ENCODE measurements at places on chromosomes 2 and 18.

DNA sequence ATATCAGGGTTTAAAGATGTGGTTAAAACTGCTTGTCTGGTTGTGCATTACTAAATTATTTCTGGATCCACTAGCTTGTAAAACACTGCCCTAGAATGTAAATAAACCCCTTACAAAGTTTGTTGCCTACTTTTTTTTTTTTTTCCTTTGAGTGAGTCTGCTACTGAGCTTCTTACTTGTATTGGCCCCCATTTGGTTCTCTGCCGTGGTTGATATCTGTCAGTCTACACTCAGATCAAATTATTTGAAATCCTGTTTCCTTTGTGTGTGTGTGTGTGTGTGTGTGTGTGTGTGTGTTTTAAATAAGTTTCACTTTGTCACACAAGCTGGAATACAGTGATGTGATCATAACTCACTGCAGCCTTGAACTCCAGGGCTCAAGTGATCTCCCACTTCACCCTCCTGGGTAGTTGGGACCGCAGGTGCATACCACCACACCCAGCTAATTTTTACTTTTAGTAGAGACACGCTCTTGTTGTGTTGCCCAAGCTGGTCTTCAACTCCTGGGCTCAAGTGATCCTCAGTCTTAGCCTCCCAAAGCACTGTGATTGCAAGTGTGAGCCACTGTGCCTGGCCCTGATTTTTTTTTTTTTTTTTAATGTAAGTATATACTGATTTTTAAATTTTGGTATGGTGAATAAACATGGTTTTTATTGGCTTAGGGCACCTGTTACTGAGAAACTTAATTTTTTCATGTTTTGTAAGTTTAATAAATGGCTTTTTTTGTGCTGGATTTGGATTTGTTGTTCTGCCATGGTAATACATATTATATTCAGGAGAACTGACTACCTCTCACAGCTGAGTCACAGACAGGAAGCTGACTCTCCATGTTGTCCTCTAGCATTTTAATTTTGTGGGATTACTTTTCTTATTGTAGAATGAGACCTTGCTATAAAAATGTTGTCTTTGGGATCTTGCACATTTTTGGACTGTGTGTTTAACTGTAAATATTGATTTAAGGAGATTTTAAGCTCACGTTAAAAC is 48.5 kb downstream of the MAP4K4 start:
- DNase-seq, result no peak

- DNase-seq, result no peak
Observed at GRCh38 chr2:241110089-241110606, 8.1 kb upstream of the MTERF4 start.

DNA sequence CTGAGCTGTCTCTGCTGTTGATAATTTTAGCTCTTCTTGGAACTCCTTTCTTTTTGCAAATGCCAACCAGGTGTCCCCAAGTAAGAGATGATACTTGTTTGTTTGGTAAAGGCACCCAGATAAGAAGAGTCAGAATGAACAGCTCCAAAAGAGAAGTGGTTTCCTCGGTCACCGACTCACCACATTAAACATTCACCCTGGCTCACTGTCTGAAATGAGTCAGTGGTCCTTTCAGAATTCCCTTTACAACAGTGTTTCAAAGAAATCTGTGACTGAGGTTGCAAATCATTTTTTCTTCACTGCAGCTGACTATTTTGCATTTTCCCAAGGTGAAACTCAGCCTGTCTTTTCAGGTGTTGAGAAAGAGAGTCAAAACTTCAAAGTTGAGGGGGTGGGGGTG is 16.2 kb upstream of the CXCR4 start:
- peak; percentile 88 for DNase-seq

DNA sequence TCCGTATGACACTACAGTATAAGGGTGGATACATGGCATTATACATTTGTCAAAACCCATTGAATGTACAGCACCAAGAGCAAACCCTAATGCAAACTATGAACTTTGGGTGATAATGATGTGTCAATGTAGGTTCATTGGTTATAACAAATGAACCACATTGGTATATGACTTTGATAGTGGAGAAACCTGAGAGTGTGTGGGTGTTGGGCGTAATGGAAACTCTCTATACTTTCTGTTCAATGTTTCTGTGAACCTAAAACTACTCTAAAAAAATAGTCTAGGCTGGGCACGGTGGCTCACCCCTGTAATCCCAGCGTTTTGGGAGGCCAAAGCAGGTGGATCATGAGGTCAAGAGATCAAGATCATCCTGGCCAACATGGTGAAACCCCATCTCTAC is 6.5 kb upstream of the ACTG2 start:
- DNase-seq, result no peak

DNA sequence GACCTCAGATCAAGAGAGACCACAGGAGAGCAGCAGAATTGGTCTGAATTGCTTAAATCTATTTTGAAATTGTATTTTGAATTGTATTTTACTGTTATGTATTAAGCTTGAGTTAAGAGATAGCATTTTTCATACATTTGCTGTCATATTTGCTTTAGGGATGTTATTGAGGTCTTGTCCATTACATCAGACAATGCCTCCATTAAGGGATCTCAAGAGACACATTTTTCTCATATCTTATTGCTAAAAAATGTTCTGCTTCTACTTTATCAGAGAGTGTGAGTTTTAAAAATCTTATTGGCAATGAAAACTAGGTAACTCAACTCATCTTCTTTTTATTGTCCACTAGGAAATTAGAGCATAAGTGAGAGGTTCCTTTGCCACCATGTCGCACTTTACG is 66.8 kb upstream of the CTAGE1 start:
- no peak for DNase-seq

DNA sequence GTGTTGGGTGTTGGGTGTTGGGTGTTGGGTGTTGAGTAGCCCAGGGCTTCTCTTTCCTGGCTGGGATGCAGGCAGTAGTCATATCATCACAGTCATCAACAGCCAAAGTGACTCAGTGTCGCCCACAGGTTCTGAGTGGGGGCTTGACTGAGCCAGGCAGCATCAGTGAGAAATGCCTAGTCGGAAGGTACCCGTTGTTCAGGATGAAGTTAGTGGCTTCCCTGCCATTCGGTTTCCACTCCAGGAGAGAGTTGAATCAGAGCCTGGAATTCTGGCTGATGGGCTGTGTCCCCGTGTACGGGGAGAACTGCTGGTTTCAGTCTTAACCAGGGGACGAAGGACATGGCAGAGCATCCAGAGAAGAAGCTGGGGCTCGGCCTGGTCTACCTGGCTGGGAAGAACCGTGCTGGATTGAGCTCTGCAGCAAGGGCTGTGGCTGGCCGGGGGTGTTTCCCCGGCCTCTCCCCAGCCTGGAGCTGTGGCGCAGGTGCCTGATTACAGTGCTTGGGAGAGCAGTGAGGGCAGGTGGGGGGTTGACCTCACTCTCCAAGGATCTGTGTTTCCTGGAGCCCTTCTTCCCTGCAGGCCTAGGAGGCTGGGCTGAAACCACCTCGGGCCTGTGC is 49.4 kb downstream of the AGAP1 start:
- no peak for DNase-seq

GRCh38 chr2:9115229-9115628 is 91.4 kb upstream of the ASAP2 start:
- DNase-seq, result no peak

GRCh38 chr2:60251247-60251646 is 302.2 kb downstream of the BCL11A start:
- no peak for DNase-seq

GRCh38 chr18:35620765-35621164 is 39.2 kb downstream of the GALNT1 start:
- no peak for DNase-seq

- no peak for DNase-seq
Observed at GRCh38 chr2:3034396-3034795, 343.2 kb downstream of the EIPR1 start.

DNA sequence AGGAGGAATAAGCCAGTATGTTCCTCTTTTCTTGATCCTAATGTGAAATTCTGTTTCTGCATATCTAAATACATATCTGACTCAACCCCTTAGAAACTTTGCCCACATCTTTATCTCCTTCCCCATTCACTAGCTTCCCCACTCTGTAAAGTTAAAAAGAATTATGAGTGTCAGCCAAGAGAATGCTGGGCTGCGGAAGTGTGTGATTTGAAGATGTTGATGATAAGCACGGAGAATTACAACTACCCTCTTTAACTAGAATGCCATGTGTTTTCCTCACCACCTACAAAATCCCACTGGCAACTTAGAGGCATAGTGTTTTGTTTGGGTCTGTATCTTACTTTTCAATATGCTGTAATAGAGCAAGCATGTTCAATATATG is 490.4 kb upstream of the FANCL start:
- DNase-seq, result no peak

GRCh38 chr2:108587621-108588020 is 53.4 kb downstream of the LIMS1 start:
- DNase-seq, result no peak

DNA sequence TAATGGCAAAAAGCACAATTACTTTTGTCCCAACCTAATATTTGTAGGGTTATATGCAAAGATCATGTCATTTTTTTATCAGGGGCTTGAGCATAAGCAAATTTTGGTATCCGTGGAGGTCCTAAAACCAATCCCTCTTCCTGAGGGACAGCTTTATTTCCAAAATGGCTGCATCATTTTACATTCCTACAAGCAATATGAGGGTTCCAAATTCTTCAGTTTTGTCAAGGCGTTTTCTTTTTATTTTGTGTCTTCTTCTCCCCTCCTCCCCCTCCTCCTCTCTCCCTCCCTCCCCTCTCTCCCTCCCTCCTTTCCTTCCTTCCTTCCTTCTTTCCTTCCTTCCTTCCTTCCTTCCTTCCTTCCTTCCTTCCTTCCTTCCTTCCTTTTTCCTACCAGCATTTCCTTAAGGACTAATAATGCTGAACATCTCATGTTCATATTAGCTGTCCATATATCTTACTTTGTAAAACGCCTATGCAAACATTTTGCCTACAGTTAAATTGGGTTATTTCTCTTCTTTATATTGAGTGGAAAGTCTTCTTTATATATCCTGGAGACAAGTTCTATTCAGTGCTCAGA is 881.8 kb downstream of the DCDC2C start:
- DNase-seq, result no peak

- no peak for DNase-seq
Observed at GRCh38 chr2:210568108-210568507, 11.7 kb downstream of the CPS1 start.

- DNase-seq, result no peak
Observed at GRCh38 chr2:79171348-79171958, 11.9 kb upstream of the REG3A start.
